Naive thymus-derived CD4-positive, alpha-beta T cell (primary cell): ENCODE measurements at places on chromosomes 3 and 15. TPM values are rescaled to one million over a fixed set of nuclear protein-coding genes. Genes with fewer than 3 reads are reported as not detected.

MESP2 gene
- not detected for total RNA-seq

LRCH3 gene
- total RNA-seq: 68.8 TPM

GRCh38 chr3:52090131-52090932 is 34.0 kb upstream of the DUSP7 start:
- no peak for DNase-seq

- no peak for DNase-seq
Measured at GRCh38 chr15:60091157-60091556, 87.0 kb downstream of the FOXB1 start.

GABRA5 gene
- total RNA-seq: not detected

- DNase-seq: no peak
Measured at GRCh38 chr3:111691293-111691909, 96.3 kb upstream of the ZBED2 start.

DNA sequence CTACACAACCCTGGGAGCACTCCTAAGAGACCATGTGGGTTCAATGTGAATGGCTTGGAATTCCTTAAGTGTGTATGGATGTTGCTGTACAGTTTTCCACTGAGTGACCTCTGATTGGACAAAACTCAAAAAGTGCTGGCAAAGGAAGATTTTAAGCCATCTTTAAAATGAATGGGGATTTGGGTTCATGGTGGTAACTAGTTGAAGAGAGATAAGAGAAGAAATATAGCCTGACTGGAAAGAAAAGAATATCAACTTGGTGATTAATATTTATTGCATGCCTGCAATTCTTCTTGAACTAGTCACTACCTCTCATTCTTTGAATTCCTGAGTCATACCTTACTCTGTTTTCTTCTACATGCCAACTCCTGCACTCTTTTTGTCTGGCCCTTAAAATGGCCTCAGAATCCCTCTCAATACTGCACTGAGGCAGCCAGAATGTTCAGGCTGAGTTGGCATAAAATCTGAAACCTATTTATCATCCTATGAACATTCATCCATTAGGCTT is 124.7 kb downstream of the RPL22L1 start:
- DNase-seq: no peak

DNA sequence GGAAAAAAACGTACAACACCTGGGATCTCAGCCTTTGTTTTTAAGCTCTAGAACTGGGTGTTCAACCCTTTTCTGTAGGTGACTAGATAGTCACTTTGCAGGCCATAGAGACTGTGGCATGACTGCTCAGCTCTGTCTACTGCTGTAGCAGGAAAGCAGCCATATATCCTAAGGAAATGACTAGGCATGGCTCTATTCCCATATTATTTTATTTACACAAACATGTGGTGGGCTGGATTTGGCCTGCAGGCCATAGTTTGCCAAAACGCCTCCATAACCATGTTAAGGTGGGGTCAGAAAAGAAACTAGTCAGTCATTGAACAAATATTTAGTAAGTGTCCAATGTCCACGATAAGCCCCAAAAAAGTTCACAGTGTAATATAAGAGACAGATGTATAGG is 452.5 kb downstream of the MCTP2 start:
- DNase-seq: no peak

DNA sequence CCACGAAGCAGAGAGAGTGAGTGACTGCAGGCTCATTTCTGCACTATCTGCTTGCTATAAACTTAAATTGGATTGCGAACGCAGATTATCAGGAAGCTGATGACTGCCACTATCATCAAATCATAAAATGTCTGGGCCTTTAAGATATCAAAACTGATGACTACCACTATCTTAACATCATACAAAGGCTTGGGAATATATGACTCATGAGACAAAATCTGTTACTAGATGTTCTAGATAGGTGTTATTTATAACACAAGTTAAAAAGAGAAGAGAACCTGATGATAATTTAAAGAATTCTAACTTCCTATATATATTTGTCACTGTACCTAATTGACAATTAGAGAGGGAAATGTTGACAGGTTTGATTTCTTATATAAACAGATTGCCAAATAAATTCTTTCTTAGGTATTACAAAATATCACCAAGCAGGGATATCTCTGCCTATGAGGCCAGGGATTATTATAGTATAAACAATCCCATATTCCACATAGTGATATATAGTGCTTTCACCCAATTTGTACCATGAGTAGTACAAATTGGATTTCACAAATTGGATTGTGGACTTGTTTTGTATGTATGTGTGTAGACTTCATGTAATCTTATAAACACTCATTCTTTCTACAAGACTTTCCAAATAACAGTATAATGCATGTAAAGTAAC is 1157.2 kb downstream of the ROBO1 start:
- no peak for DNase-seq

MLF1 gene
- total RNA-seq: 1.1 TPM
